ENCODE measurements at places on chromosomes 2 and 18. TPM values are rescaled to one million over a fixed set of nuclear protein-coding genes. Genes with fewer than 3 reads are reported as not detected.

GRCh38 chr2:40395169-40396073 lies 56.5 kb downstream of the SLC8A1 start:
- no peaks in the 10 kb centered on the region for H3K27me3 ChIP-seq
- peak overlapping the region; percentile 0 for H3K27ac ChIP-seq
- DNase-seq: no peak
- no peaks in the 10 kb centered on the region for H3K4me1 ChIP-seq
- H3K36me3 ChIP-seq: no peaks in the 10 kb centered on the region

DNA sequence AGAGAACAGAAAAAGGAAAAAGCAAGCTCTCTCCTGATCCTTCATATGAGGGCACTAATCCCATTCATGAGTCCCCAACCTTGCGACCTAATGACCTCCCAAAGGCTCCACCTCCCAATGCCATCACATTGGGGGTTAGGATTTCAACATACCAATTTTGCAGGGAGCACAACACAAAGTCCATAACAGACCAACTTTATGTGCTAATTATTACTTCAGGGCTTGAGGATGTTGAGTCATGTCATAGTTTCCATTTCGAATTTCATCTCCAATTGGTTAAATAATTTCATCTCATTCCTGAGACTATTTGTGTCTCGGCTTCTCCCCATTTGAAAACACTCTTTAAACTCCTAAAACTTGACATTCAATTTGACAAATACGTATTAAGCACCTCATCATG lies 69.9 kb upstream of the KLF7 start:
- no peak for DNase-seq
- no peak overlapping the region for H3K4me3 ChIP-seq
- H3K27ac ChIP-seq: no peak overlapping the region
- H3K36me3 ChIP-seq: no peaks in the 10 kb centered on the region
- H3K4me1 ChIP-seq: peaks cover 29% of the 10 kb centered on the region
- H3K27me3 ChIP-seq: no peaks in the 10 kb centered on the region

Gene ZDBF2
- total RNA-seq: 12.7 TPM

DNA sequence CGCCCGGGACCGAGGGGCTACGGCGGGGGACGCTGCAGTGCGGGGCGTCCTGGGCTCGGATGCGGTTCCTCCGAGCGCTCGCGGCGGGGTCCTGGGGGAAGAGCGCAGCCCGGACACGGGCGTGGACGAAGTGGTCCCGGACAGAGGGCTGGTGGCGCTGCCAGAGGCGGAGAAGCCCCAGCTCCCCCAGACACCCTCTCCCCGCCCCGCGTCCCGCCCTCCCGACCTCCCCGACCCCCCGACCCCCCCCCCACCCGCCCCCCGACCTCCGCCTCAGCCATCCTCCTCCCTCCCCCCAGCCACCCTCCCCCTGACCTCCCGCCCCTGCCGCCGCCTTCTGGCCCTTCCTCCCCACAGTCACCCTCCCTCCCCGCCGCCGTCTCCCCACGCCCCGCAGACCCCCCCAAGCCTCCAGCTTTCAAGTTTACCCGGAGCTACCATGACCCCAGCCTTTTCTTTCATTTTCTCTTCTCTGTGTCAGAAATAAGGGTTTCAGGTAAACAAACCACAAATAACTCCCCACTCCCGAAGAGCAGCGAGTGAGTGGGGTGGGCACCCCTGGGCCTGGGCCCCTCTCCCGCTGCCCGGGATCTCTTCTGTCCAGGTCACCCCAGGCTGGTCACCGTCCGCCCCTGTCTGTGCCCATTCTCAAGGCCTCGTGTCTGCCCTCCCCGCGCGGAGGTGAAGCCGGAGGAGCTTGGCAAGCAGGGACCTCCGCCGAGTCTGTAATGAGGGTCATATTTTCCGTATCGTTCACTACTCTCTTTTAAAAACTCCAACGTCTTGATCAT lies 5.1 kb downstream of the NFATC1 start:
- no peak for DNase-seq
- peak overlapping the region; percentile 43 for H3K27ac ChIP-seq
- H3K36me3 ChIP-seq: no peaks in the 10 kb centered on the region
- no peaks in the 10 kb centered on the region for H3K27me3 ChIP-seq

- H3K4me3 ChIP-seq: no peak overlapping the region
- no peaks in the 10 kb centered on the region for H3K27me3 ChIP-seq
- no peak overlapping the region for H3K27ac ChIP-seq
- H3K4me1 ChIP-seq: peaks cover 3% of the 10 kb centered on the region
These were observed 248.7 kb downstream of the ZNF385B start for GRCh38 chr2:179612591-179613298.

DNA sequence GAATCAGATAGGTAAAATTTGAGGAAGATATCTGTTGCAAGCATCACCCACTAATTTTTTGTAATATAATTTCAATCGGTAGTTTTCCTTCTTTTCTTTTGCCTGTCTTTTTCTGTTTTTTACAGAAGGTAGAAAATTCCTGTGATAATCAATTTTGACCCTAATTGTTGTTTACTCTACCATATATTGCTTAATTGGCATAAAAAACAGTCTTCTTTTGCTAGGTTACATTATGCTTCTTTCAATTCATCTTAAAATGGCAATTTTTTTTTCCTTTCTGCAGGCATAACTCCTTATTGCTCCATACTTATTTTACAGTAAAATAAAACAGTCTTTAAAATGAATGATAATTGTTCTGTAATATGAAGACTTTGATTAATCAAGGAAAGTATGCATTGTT lies 286.2 kb upstream of the LRP1B start:
- no peak for DNase-seq
- no peak overlapping the region for H3K4me3 ChIP-seq
- H3K27me3 ChIP-seq: no peaks in the 10 kb centered on the region
- H3K27ac ChIP-seq: no peak overlapping the region
- no peaks in the 10 kb centered on the region for H3K4me1 ChIP-seq

- no peak for DNase-seq
- H3K36me3 ChIP-seq: no peaks in the 10 kb centered on the region
- H3K27me3 ChIP-seq: no peaks in the 10 kb centered on the region
- peaks cover 11% of the 10 kb centered on the region for H3K4me1 ChIP-seq
- H3K4me3 ChIP-seq: no peak overlapping the region
- no peak overlapping the region for H3K27ac ChIP-seq
These were observed 46.8 kb downstream of the ZC3H15 start for GRCh38 chr2:186532891-186533290.

- H3K27ac ChIP-seq: peak overlapping the region; percentile 49
- peaks cover 10% of the 10 kb centered on the region for H3K36me3 ChIP-seq
- peak overlapping the region; percentile 53 for H3K4me3 ChIP-seq
- no peaks in the 10 kb centered on the region for H3K27me3 ChIP-seq
These were observed 10.6 kb downstream of the RND3 start for GRCh38 chr2:150476809-150477302.

- no peaks in the 10 kb centered on the region for H3K27me3 ChIP-seq
- peak overlapping the region; percentile 38 for H3K4me3 ChIP-seq
- H3K36me3 ChIP-seq: no peaks in the 10 kb centered on the region
- H3K27ac ChIP-seq: no peak overlapping the region
- no peak for DNase-seq
These were observed 40.6 kb upstream of the RTTN start for GRCh38 chr18:70246061-70246466.

GRCh38 chr2:97707362-97708047 lies 5.9 kb upstream of the ZAP70 start:
- no peak for DNase-seq
- no peaks in the 10 kb centered on the region for H3K4me1 ChIP-seq
- H3K27me3 ChIP-seq: no peaks in the 10 kb centered on the region
- no peaks in the 10 kb centered on the region for H3K36me3 ChIP-seq

DNA sequence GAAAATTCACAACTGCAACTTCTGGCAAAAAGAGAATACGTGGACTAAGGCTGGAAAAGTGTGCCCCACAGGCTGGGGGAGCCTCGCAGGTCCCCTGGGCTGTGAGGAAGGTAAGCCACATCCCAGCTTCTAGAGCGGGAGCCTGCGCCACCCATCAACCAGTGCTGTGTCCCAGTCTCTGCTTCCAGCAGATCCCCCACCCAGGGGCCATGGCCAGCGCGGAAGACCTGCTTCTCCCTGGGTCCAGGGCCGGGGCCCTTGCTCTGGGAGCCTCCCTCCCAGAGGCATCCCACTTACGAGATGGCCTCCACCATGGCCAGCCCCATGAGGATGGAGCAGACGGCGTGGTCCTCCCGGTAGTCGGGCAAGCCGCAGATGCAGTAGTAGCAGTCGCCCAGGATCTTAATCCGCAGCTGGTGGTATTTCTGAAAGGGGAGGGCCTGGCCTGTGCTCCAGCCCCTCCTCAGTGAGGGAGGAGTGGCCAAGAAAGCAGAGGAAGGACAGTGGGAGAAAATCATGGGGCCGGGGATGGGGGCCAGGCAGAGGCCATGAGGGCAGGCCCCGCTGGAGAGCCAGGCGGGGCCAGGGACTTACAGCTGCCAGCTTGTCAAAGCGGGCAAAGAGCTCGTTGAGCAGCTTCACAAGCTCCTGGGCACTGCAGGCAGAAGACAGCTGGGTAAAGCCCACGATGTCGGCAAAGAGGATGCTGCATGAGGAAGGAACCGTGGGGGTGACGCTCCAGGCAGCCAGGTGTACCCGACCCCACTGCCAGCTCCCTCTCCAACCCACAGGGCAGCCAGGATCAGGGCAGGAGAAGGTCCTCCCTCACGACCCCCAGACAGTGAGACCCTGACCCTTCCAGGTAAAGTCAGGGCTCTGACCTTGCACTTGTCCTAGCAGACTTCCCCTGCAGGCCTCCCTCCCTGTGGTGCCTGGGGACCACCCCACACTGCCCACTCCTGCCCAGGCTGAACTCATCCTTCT lies 48.0 kb downstream of the CENPO start:
- H3K4me3 ChIP-seq: no peak overlapping the region
- H3K4me1 ChIP-seq: no peaks in the 10 kb centered on the region
- DNase-seq: no peak
- no peak overlapping the region for H3K27ac ChIP-seq
- H3K36me3 ChIP-seq: peaks cover 12% of the 10 kb centered on the region

Gene CHCHD5
- 6.8 TPM for total RNA-seq

Measured in thoracic aorta (tissue), 2 donors.